ENCODE measurements at places on chromosomes 5 and 9.

DNA sequence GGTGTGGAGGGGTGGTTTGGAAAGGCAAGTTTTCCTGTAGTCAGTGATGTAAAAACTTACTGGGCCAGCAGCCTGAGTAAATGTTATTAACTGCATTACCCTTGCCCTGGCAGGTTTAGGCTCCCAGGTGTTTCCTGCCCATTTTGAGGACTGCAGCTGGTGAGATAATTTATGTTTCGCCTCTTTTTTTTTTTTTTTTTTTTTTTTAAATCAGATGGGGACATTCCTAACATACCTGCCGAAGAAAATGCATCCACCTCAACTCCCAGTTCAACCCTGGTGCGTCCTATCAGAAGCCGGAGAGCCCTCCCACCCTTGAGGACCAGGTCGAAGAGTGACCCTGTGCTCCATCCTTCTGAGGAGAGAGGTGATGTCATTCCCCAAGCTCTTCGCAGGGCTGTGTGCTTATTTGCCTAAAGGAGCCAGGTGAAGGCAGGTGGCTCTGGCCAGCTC is 60.6 kb downstream of the ENTREP1 start:
- no peak for DNase-seq

GRCh38 chr5:86878250-86878649 is 260.5 kb downstream of the COX7C start:
- no peak for DNase-seq

DNA sequence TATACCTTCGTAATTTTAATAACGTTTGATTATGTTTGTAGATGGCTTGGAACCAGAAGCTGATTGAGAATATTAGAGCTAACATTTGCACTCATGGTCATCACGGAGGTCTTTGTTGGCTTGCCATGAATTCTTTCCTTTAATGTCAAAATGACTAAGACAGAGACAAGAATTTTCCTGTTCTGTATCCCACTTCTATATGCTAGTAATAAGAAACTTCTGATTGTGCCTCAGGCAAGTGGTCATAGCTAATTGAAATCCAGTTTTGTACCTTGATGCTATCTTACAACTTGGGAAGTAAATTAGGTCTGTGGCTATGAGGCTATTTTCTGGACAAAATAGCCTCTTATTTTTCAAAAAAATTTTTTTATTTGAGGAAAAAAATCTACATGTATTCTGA is 167.6 kb downstream of the RANBP17 start:
- DNase-seq, result no peak

GRCh38 chr5:177098470-177099141 is 11.9 kb downstream of the FGFR4 start:
- no peak for DNase-seq

GRCh38 chr9:35688558-35689541 is 875 bp downstream of the TPM2 start:
- DNase-seq, result no peak

GRCh38 chr9:16133556-16134227 is 580.8 kb downstream of the CCDC171 start:
- no peak for DNase-seq

DNA sequence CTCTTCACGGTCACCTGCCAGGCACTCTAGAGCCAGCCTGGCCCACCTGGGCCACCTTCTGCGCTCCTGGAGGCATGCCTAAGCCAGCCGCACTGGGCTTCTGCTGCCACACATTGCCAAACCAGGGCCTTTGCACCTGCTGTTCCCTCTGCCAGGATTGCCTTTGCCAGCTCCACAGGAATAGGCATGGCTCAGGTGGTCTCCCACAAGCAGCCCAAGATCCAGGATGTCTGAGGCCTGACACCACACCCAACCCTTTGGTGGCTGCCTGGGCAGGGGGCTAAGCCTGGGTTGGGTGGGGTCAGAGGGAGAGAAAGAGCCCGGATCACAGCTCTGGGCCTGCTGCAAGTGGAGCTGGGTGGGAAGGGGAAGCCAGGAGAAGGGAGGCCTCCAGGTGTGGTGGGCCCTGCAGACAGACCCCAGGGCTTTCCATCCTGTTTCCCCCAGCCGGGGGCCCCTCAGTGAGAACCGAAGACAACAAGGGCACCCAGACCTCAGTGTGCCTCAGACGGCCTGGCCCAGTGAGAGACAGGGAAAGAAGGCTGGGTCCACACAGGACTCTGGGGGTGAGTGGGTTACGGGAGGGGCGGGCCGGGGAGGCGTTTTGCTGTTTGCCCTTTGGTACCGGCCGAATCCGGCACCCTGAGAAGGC is 672 bp upstream of the SUSD3 start:
- no peak for DNase-seq

DNA sequence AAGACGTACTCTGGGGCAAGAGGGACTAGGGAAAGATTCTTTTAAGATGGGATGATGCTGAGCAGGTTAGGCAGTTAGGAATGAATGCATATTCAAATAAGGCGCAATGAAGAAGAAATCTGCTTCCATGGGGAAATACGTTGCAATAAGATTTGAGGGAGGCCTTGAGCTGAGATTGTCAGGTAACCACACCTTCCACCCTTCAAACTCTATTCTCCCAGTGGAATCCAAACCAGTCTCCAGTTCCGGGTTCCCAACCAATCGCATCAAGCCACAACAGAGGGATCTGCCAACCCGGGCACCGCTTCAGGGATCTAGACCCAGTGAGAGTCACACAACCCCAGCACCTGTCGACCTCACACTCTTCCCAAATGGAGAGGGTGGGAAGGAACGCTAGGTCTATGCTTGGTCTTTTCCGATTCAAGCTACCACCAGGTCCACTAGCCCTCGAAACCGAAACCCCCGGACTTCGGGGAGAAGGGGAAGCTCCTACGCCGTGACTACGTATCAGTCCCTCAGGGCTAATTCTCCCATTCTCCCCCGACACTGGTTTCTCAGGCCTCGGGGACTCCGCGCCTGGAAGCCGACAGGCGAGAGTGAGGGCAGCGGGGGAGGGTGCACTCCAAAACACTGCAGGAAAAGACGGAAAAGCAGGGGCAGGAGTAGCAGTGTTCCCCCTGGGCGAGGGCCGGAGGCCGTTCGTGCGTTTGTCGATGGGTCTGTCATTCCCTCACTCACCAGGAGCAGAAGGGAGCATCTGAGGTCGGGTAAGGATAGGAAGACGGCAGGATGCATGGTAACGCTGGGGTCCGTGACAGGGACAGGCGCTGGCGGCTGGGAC is 534 bp downstream of the ERP44 start:
- DNase-seq, result no peak

GRCh38 chr5:138503487-138504270 is 38.4 kb downstream of the EGR1 start:
- DNase-seq, result no peak

DNA sequence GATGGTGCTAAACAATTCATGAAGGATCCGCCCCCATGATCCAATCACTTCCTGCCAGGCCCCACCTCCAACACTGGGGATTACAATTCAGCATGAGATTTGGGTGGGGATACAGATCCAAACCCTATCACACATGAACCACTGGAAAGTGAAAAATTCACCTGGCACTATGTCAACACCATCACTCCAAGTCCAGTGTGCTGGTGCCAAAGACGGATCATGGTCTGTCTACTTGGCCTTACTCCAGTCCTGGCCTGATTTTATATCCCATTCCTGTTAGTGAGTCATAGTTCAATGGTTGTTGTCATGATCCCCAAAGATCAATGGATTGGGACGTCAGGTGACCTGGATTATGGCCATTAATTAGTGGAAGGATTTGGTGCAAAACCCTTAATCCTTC is 147.4 kb upstream of the RPS23 start:
- no peak for DNase-seq

DNA sequence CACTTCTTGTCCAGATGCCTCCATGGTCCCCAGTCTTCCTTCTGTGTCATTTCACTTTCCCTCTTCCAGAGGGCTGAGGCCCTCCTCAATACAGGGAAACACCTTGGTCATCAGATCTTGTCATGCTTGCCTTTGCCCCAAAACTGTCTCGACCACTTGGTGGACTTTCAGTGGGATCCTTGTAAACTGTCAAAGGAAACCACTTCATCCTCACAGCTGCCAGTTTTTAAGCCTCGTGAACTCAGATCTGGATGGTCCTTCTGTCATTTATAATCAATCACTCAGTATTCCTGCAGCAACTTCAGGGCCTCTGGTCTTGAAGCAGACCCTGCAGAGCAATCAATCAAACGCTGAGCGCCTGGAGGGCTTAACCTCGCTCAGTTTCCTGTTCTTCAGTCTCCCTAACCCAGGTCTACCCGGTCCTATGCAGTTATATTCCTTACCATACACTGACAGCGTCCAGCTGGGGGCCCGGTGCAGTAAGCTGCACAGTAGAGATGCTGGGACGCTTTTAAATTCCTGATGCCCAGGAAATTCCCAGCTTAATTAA is 74.6 kb downstream of the GOLPH3 start:
- DNase-seq, result no peak

GRCh38 chr9:127660886-127661741 is 45.7 kb upstream of the CFAP157 start:
- no peak for DNase-seq

GRCh38 chr5:10339958-10340357 is 13.5 kb upstream of the MARCHF6 start:
- no peak for DNase-seq

- peak; percentile 72 for DNase-seq
Measured at GRCh38 chr9:134768709-134769351, 111.8 kb upstream of the FCN2 start.

DNA sequence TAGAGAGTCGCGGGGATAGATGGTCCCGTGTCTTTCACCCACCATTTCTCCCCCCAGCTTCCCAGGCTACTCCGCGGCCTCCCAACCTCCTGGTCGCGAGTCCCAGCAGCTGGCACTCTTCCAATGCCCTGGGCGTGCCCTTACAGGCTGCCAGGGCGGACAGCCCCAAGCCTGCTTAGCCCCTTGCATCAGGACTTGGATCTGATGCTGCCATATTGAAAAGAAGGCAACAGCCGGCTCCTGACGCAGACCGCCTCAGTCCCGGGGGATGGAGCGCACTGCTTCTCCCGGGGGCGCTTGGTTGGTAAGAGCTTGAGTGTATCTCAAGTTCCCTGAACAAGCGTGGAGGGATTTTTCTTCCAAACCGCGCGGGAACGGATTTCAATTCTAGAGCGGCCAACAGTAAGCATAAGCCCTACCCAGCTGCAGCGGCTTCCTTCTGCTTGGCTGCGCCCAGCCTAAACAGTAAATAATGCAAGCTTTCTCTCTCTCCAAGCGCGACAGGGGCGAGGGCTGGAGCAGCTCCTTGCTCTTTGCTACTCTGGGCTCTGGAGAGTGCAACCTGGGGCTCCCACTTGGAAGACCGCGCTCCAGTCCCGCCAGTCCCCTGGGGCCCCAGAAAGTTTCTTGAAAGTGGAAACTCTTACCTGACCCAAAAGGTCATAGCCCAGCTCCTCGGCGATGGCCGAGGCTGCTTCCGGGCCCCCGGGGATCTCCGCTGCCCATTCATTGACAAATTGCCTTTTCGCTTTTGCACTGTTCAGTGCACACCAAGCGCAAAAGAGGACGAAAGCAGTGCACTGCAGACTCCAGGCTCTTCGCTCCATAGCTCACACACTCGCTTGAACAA is 607 bp downstream of the PCSK1 start:
- DNase-seq, result no peak

- no peak for DNase-seq
Measured at GRCh38 chr5:114473541-114473940, 111.7 kb downstream of the KCNN2 start.

- no peak for DNase-seq
Measured at GRCh38 chr5:120388016-120388781, 75.9 kb upstream of the PRR16 start.

GRCh38 chr5:74337254-74337983 is 303.1 kb downstream of the ENC1 start:
- no peak for DNase-seq

Measured in right atrium auricular region (tissue), 2 donors.